AG09319 (cell line): ENCODE measurements at places on chromosomes 16 and 17.

DNA sequence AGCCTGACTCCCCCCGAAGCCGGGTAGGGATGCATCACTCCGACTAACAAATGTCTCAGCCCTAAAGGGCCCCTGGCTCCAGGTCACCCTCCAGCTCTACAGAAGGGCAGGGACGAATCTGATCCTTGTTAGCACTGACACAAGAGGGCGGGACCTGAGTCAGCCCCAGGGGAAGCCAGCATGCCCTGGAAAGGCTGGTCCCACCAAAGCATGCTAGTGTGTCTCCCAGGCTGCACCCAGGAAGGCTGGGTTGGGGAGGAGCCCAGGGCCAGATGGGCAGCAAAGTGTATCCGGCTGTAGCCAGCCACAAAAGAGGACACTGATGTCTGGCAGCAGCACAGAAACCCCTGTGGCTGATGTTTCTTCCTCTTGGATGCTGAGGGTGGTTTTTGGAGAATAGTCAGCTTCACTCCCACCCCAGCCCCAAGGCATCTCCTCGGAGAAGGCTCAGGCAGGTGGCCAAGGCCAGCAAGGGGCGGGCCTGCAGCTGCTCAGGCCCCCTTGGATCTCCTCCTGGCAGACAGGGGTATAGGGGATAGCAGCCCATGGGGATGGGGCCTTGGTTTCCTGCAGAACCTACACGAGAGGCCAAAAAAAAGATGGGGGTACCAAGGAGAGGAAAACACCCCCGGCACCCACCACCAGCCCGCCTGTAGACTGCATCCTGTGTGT lies 11.0 kb downstream of the NATD1 start:
- no peak for DNase-seq

DNA sequence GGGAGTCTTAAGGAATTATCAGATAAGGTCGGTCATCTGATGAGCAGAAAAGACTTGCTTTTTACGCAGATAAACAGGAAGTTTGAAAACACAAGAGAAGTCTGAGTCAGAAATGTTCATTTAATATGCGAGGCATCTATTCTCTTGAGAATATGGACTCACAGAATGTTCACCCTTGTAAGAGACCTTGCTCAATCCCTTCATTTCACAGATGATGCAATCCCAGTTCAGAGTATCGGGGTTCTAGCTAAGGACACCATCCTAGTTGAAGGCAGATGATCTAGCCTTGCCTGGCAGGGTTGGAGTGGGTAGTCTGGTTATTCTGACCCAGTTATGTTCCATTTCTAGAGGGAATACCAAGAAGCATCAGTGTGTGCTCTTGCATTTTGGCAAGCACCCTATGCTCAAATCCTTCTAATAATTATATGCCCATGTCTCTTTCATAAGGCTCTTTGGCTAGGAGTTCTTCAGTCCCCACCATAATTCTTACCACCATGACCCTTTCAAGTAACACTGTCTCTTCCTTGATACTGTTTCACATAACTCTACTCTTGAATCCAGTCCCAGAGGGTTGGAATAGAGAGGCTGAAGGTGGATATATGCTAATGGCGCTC lies 42.5 kb downstream of the YPEL2 start:
- peak; percentile 61 for DNase-seq

- DNase-seq = no peak
Measured at GRCh38 chr16:87516361-87516760, 23.5 kb upstream of the ZCCHC14 start.

GRCh38 chr17:74877592-74878548 lies 5.1 kb upstream of the FDXR start:
- no peak for DNase-seq
